ENCODE measurements at places on chromosomes 5 and 9.
A peak's percentile ranks its signal among the peaks of the same experiment; 100 is the strongest.

GRCh38 chr5:12250454-12250853, 346.2 kb upstream of the CTNND2 start:
- no peak for DNase-seq

GRCh38 chr5:32645246-32645645, 59.9 kb downstream of the SUB1 start:
- no peak for DNase-seq

GRCh38 chr9:8653855-8654254, 854.3 kb upstream of the DMAC1 start:
- no peak for DNase-seq

DNA sequence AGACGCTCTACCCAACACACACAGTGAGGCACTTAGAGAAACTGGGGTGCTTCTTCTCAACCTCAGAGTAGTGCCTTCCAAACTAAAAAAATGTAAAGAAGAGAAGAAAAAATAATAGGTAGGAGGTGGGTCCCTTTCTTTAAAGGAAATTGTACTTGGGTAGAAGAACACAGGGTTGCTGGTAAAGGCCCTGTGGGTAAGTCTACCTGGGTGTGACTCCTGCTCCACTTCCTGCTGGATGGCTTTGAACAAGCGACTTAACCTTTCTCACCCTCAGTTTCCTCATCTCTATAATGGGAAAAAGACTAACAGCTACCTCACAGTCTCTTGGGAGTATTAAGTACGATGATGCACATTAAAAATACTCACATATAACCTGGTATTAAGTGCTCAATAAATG, 32.1 kb upstream of the GLRA1 start:
- no peak for DNase-seq

DNA sequence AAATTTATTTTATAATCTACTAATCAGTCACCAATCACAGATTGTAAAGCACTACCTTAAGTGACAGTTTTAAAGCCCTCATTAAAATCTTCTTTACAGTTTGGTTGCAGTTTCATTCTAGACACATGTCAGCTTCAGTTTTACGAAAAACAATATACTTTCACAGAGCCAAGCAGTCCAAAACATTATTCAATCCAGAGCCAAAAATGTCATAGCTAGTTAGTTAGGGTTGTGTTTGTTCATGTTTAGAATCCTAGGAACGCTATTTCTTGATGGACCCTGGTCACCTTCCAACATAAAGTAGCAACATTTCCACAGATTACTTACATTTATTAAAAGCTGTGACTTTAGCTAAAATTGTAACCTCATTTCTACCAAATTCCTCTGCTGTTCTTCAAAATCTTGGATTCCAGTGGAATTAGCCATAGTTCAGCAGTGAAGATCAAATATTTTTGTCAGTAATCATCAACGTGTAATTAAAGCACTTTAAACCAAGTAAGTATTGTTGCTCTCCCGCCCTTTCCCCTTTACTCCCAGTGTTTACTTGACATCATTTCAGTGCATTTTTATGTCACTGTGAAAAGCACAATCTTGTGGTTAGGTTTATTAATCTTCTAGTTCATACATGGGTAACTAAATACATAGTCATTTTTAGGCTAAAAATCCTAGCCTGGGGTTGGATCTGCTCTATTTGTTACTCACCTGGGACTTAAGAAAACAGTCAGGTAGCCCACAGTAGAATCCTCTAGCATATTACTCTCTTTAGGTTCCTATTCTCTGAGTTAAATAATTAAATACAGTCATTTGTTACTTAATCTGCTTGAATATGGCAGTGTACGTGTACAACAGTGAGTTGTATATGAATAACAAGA, 74.3 kb downstream of the NIPBL start:
- DNase-seq: no peak

- peak; percentile 11 for DNase-seq
Observed at GRCh38 chr9:6413365-6414246, 607 bp downstream of the UHRF2 start.

GRCh38 chr5:43041669-43042175, 1.6 kb upstream of the ANXA2R start:
- DNase-seq: no peak

GRCh38 chr9:124475158-124475867, 25.1 kb downstream of the ADGRD2 start:
- DNase-seq: no peak

GRCh38 chr5:78751872-78752271, 103.3 kb upstream of the LHFPL2 start:
- DNase-seq: no peak

- DNase-seq: no peak
Observed at GRCh38 chr5:177195307-177195952, 61.9 kb downstream of the NSD1 start.

GRCh38 chr5:171725205-171725601, 60.4 kb upstream of the SMIM23 start:
- DNase-seq: no peak

GRCh38 chr5:14450742-14451141, 130.8 kb upstream of the OTULINL start:
- no peak for DNase-seq

GRCh38 chr9:69370430-69370829, 45.4 kb downstream of the ENTREP1 start:
- DNase-seq: no peak

- DNase-seq: no peak
Observed at GRCh38 chr5:119079318-119079921, 8.5 kb downstream of the DMXL1 start.

DNA sequence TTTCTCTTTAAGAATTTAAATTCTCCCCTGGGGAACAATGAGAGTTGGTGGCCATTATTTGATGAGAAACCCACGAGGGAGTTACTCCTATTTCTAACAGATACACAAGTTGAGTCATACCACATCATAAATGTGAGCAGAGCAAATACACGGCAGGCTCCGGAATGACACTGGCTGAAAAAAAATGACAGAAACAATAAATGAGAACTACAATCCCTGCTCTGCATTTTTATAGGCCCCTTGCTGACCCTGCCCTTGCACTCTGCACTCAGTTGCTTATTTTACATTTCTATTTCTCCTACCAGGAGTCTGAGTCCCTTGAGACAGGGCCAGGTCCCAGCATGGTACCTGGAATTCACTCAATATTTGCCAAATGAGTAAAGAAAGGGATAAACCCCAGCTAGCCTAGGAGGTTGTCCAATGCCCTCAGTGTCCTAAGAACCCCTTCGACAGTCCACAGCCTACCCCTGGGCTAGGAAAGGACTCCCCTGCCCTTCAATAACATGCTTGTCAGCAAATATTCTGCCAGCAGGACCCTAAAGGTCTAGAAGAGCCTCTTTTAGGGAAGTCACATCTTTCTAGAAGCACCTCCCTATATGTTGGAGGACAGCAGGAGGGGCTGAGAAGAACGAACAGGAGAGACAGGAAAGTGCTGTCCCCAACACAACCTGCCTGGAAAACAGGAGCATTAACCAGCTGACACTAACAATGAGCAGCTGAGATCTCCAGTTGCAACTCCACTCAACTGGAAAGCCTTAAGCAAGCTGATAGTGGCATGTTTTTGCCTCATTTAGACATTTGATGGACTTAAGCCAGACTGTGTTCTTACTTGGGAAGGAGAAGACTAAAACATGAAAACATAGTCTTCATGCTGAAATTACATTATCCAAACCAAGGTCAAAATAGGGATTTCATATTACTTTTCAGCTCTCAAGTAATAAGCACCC, 191.2 kb downstream of the ACTL7B start:
- no peak for DNase-seq

- DNase-seq: no peak
Observed at GRCh38 chr9:89418474-89418845, 79.5 kb downstream of the SEMA4D start.

- no peak for DNase-seq
Observed at GRCh38 chr5:128276537-128277216, 193.1 kb downstream of the SLC12A2 start.

GRCh38 chr5:81505672-81506071, 111.7 kb upstream of the ACOT12 start:
- no peak for DNase-seq

DNA sequence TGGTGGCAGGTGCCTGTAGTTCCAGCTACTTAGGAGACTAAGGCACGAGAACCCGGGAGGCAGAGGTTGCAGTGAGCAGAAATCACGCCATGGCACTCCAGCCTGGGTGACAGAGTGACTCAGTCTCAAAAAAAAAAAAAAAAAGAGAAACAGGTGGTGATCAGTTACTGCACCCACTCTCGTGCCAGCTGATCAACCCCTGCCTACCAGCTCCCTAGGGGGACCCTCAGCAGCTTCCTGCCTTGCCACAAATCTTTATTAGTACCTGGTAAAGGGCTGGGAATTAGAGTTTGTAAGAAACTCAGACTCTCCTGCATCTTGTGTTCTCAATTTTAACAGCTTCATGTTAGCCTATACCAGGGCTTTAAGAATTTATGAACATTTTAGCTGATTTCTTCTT, 914.9 kb downstream of the EFNA5 start:
- no peak for DNase-seq

GRCh38 chr5:5583832-5584231, 161.4 kb downstream of the ICE1 start:
- DNase-seq: no peak

- no peak for DNase-seq
Observed at GRCh38 chr9:77210116-77210515, 32.8 kb downstream of the VPS13A start.

DNA sequence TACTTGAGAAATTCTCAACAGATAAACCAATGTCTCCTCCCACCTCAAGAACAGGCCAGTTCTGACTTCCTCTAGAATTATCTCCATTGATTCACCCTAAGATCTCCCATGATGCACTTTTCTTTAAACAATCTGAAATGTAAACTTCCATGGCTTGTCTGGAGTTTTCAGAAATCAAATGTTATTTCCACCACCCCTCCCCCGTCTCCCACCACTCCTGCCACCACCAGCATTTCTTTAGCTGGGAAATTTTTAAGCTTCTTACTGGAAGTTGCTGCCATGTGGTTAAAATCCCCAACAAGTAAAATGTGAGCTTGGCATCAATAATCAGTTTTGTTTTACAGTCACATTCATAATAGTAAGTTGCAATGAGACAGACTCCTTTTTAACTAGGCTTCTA, 32.8 kb upstream of the BASP1 start:
- no peak for DNase-seq

- DNase-seq: no peak
Observed at GRCh38 chr5:65084795-65085515, 316.2 kb downstream of the CWC27 start.

- DNase-seq: no peak
Observed at GRCh38 chr5:142115937-142116614, 7.5 kb downstream of the NDFIP1 start.

GRCh38 chr5:124996764-124997077, 250.3 kb upstream of the ZNF608 start:
- DNase-seq: no peak

- DNase-seq: no peak
Observed at GRCh38 chr5:59067956-59068656, 485.2 kb downstream of the RAB3C start.

GRCh38 chr5:36685631-36686288, 79.4 kb downstream of the SLC1A3 start:
- no peak for DNase-seq

DNA sequence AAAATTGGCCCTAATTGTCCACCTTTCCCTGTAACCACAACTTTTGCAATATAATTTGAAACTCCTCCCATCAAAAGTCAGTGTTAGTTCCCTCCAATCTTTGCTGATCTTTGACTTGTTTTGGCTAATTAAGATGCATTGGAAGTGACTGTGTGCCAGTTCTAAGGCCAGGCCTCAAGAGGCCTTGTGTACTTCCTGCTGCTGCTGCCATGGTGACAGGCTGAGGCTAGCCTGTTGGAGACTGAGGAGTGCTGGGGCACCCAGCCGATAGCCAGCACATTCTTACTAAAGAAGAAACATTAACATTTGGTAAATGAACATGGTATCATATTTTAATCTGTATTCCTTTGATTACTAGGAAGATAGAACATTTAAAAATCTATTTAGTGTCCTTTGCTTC, 86.5 kb downstream of the SREK1 start:
- DNase-seq: no peak

- DNase-seq: no peak
Observed at GRCh38 chr5:91777671-91778070, 394.6 kb upstream of the ARRDC3 start.

GRCh38 chr9:134386951-134387831, 60.9 kb downstream of the RXRA start:
- DNase-seq: no peak

GRCh38 chr9:12923468-12924009, 148.7 kb downstream of the LURAP1L start:
- no peak for DNase-seq

- DNase-seq: no peak
Observed at GRCh38 chr5:110754181-110754580, 15.4 kb downstream of the SLC25A46 start.

Measured in stimulated activated CD4-positive, alpha-beta T cell treated with anti-CD3 and anti-CD28 coated beads, Interleukin-15, amount 100 ng/mL, for 1 hour (primary cell).